ENCODE measurements at places on chromosomes 1 and 21.

- DNase-seq, result no peak
Measured at GRCh38 chr1:9558946-9559545, 19.8 kb downstream of the SLC25A33 start.

- no peak for DNase-seq
Measured at GRCh38 chr1:153261281-153262069, 2.0 kb downstream of the LORICRIN start.

GRCh38 chr1:87989346-87989745, 660.7 kb downstream of the LMO4 start:
- DNase-seq, result no peak

- DNase-seq, result peak; percentile 68
Measured at GRCh38 chr1:58515794-58516401, 30.6 kb downstream of the OMA1 start.
